H54 (cell line): ENCODE measurements at places on chromosomes 5 and 9.

- no peak for DNase-seq
Measured at GRCh38 chr5:176542596-176543427, 5.6 kb upstream of the RNF44 start.

DNA sequence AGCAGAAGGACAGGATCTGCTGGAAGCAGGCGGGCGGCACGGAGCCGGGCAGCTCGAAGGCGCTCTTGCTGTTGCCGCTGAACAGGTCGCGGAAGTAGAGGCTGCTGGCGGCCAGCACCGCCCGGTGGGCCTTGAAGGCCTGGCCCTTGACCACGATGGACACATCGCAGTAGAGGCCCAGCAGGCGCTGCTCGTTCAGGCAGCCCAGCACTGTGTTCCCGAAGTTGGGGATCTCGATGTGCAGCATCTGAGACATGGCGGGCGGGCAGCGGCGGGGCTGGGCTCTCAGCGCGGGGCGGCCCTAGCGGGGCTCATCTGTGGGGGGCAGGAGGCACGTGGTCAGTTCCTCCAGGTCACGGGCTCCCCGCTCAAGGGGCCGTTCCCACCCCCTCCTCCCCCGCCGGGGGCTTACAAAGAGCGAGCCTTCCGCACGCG is 44.8 kb downstream of the NACC2 start:
- no peak for DNase-seq

GRCh38 chr9:135306699-135307098 is 172.9 kb upstream of the PPP1R26 start:
- no peak for DNase-seq

DNA sequence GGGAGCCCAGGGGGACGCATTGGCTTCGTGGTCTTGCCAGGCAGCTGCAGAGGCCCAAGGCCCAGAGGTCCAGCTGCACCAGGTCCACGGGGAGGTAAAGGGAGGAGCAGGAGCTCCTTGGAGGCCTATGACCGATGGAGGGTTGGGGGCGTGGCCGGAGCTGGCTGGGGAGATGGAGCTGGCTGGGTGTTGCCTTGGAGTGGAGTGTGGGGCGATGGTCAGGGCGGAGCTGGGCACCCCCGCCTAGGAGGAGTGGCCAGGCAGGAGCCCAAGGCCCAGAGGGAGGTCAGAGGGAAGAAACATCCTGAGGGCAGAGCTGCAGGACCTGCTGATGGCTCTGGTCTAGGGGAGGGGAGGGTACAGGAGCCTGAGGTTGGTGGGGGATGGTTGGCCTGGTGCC is 44.6 kb downstream of the KCNT1 start:
- DNase-seq = peak; percentile 44

DNA sequence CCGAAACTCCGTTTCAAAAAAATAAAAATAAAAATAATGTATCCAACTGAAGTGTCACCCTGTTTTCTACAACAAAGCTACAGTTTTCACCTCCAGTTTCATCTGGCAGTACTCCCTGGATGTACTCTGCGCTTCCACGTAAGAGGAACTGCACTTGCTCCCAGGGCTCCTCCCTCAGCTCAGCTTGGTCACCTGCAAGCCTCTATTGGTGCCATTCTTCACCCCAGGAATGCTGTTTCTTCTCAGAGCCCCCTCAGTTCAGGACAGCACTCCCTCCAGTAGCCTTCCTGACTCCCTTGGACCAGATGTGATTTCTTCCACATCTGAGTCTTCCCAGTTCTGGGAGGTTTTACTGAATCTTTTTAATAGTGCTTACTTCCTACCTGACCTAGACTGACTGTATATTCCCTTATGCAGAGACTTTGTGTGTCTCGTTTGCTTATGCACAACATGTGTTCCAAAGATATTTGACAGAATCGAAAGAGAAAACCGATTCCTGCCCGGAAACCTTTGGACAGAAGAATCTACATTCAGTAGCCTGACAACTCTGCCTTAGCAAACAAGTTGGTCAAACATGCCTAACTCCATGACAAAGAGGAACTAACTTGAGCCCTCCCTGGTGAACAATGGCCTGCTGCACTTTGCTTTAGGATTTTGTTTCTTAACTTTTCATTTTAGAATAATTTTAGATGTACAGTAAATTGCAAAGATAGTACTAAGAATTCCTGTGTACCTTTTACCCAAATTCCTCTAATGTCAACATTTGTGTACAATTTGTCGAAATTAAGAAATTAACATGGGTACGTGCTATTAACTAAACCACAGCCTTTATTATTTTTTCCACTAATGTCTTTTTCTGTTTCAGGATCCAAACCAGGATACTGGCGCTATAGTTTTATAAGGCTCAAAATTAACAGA is 814 bp downstream of the CCDC125 start:
- no peak for DNase-seq
